Activated CD4-positive, alpha-beta memory T cell treated with anti-CD3 and anti-CD28 coated beads for 36 hours (primary cell): ENCODE measurements at places on chromosomes 3 and 15. TPM values are rescaled to one million over a fixed set of nuclear protein-coding genes. Genes with fewer than 3 reads are reported as not detected.
A peak's percentile ranks its signal among the peaks of the same experiment; 100 is the strongest.

The GABRR3 gene
- not detected for total RNA-seq

The TTLL13 gene
- total RNA-seq = 0.55 TPM

The ZIC1 gene
- total RNA-seq = not detected

The MORC1 gene
- total RNA-seq = not detected

The CHAC1 gene
- total RNA-seq = 21.6 TPM

The PLSCR5 gene
- not detected for total RNA-seq

The CACNA1D gene
- 0.53 TPM for total RNA-seq

The TRH gene
- not detected for total RNA-seq

The LCTL gene
- total RNA-seq = not detected

GRCh38 chr3:70056081-70056480 is 56.5 kb downstream of the SAMMSON start:
- no peaks in the 10 kb centered on the region for H3K36me3 ChIP-seq
- H3K4me3 ChIP-seq = no peak overlapping the region
- peaks cover 6% of the 10 kb centered on the region for H3K27me3 ChIP-seq
- H3K27ac ChIP-seq = no peak overlapping the region
- no peak for DNase-seq
- H3K4me1 ChIP-seq = no peaks in the 10 kb centered on the region

GRCh38 chr15:48309740-48310139 is 21.5 kb upstream of the DUT start:
- no peak overlapping the region for H3K4me3 ChIP-seq
- H3K36me3 ChIP-seq = no peaks in the 10 kb centered on the region
- no peak overlapping the region for H3K27ac ChIP-seq
- no peaks in the 10 kb centered on the region for H3K4me1 ChIP-seq
- DNase-seq = no peak

GRCh38 chr15:40877694-40878093 is 3.7 kb upstream of the RHOV start:
- H3K27ac ChIP-seq = no peak overlapping the region
- peaks cover 5% of the 10 kb centered on the region for H3K27me3 ChIP-seq
- H3K36me3 ChIP-seq = no peaks in the 10 kb centered on the region
- no peak for DNase-seq

- no peak overlapping the region for H3K27ac ChIP-seq
- H3K27me3 ChIP-seq = no peaks in the 10 kb centered on the region
- H3K4me3 ChIP-seq = no peak overlapping the region
- DNase-seq = no peak
- no peaks in the 10 kb centered on the region for H3K36me3 ChIP-seq
Measured at GRCh38 chr3:191345334-191345733, 15.0 kb upstream of the UTS2B start.

DNA sequence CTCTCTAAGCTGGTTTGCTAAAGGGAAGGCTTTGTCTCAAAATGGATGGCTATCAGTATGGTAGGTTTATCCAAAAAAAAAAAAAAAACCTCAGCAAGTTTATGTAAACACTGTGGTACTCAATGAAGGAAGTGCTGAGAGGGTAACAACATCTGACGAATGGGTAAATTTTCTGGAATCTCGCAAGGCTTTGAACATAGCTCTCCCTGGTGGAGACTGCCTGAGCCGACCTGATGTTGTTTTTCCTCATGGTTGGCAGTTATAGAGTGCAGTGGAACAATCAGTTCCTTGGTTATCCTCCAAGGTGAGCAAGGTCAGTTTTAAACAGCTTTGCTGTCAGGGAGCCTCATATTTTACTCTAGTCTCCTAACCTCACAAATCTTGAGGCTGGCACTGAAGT is 94.6 kb downstream of the ZPLD1 start:
- no peak overlapping the region for H3K27ac ChIP-seq
- H3K4me1 ChIP-seq = peaks cover 3% of the 10 kb centered on the region
- DNase-seq = no peak
- no peaks in the 10 kb centered on the region for H3K36me3 ChIP-seq
- H3K4me3 ChIP-seq = no peak overlapping the region
- peaks cover 2% of the 10 kb centered on the region for H3K27me3 ChIP-seq

- H3K27me3 ChIP-seq = no peaks in the 10 kb centered on the region
- no peak for DNase-seq
- H3K4me1 ChIP-seq = no peaks in the 10 kb centered on the region
Measured at GRCh38 chr3:28989646-28990089, 291.2 kb upstream of the RBMS3 start.

GRCh38 chr3:35664460-35664919 is 25.2 kb downstream of the ARPP21 start:
- H3K4me3 ChIP-seq = no peak overlapping the region
- H3K27me3 ChIP-seq = no peaks in the 10 kb centered on the region
- DNase-seq = no peak
- no peaks in the 10 kb centered on the region for H3K36me3 ChIP-seq
- H3K4me1 ChIP-seq = no peaks in the 10 kb centered on the region
- H3K27ac ChIP-seq = no peak overlapping the region

- peaks cover 17% of the 10 kb centered on the region for H3K36me3 ChIP-seq
- peak overlapping the region; percentile 87 for H3K27ac ChIP-seq
- no peak for DNase-seq
- H3K27me3 ChIP-seq = no peaks in the 10 kb centered on the region
Measured at GRCh38 chr3:71300951-71301393, 282.6 kb downstream of the FOXP1 start.

DNA sequence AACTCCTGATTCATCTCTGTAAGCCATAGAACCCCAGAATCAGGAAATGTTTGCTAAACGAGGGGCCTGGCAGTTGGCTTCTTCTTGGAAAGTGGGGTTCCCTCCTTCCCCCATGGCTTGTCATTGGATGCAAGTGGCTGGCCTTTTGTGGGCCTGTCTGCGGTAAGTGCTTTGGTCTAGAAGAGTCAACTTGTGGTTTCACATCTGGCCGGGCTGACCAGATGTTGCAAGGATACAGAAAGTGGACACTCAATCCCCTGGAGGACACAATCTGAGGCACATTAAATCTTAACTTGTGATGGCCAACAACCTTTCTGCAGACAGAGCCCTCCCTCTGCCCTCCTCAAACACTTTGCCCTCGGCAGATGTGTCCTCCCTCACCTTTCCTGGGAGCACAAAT is 1.1 kb downstream of the FAH start:
- H3K27ac ChIP-seq = peak overlapping the region; percentile 81
- H3K27me3 ChIP-seq = no peaks in the 10 kb centered on the region
- H3K4me1 ChIP-seq = peaks cover 23% of the 10 kb centered on the region
- peak overlapping the region; percentile 82 for H3K4me3 ChIP-seq

DNA sequence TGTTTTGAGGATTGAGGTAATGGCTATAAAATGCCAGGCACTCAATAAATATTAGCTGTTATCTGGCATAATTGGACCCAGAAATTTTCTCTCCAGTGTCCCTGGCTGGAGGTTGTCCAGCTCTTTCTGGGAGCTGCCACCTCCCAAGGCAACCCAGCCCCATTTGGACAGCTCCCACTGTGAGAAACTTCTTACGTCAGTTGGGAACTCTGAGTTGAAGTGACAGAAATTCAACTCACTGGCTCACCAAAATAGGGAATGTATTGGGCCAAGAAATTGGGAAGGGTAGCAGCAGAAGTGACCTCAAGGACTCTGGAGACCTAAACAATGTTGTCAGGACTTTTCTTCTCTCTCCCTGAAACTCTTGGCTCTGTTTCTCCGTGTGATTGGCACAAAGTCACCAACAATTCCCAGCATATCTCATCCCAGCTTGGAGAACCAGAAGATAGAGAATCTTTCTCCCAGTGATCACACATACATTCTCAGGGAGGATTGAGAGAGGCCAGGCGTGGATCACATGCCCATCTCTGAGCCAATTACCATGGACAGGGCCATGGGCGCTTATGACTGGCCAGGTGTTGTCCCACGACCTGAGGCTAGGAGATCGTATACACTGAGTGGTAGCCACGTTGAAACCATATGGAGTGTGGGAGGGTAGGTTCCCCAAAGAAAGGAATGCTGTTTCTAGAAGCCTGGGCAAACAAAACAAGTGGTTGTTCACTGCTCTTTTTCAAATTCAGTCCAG is 22.5 kb upstream of the HCN4 start:
- no peaks in the 10 kb centered on the region for H3K36me3 ChIP-seq
- DNase-seq = no peak
- H3K4me1 ChIP-seq = no peaks in the 10 kb centered on the region
- no peak overlapping the region for H3K4me3 ChIP-seq

GRCh38 chr3:2783261-2783660 is 326.9 kb downstream of the IL5RA start:
- no peak for DNase-seq
- H3K36me3 ChIP-seq = no peaks in the 10 kb centered on the region
- no peak overlapping the region for H3K4me3 ChIP-seq
- no peaks in the 10 kb centered on the region for H3K4me1 ChIP-seq
- no peak overlapping the region for H3K27ac ChIP-seq

DNA sequence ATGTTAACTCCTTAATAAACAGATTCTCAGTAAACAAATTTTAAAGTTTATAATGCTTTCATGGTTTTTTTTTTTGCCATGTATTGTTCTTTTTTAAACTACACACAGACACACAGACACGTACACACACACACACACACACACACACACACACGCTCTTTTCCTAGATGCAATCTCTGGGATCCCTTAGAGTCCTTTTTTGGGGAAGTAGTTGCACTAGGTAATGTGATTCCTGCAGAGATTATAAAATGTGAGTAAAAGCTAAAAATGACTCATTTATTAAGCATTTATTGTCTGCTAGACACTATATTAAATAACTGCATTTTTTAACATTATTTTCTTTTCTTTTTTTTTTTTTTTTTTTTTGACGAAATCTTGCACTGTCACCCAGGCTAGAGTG is 19.9 kb downstream of the NDUFB5 start:
- H3K27me3 ChIP-seq = no peaks in the 10 kb centered on the region
- no peak overlapping the region for H3K27ac ChIP-seq
- H3K36me3 ChIP-seq = peaks cover 37% of the 10 kb centered on the region
- no peak overlapping the region for H3K4me3 ChIP-seq
- no peaks in the 10 kb centered on the region for H3K4me1 ChIP-seq

GRCh38 chr3:93904568-93904967 is 69.1 kb downstream of the PROS1 start:
- H3K27me3 ChIP-seq = no peaks in the 10 kb centered on the region
- H3K4me1 ChIP-seq = no peaks in the 10 kb centered on the region
- H3K27ac ChIP-seq = no peak overlapping the region
- DNase-seq = no peak

DNA sequence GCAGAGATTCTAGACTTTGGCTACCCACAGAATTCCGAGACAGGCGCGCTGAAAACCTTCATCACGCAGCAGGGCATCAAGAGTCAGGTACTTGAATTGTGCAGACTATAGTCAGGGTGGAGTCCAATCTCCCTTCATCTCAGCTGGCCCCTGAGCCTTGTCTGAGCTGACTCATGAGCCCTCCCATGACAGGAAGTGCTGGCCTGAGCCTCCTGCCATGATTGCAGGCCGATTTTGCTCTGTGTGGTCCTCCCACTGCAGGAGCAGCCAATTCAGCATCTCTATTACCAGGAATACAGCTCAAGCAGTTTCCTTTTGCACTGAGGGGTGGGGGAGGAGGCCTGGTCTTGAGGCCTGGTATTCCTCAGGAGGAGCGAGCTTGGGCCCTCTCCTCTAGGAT is 5.5 kb downstream of the AP2M1 start:
- no peak overlapping the region for H3K27ac ChIP-seq
- peaks cover 26% of the 10 kb centered on the region for H3K4me1 ChIP-seq
- no peaks in the 10 kb centered on the region for H3K27me3 ChIP-seq
- H3K4me3 ChIP-seq = no peak overlapping the region
- DNase-seq = no peak

- no peak overlapping the region for H3K27ac ChIP-seq
- H3K4me3 ChIP-seq = no peak overlapping the region
- no peaks in the 10 kb centered on the region for H3K36me3 ChIP-seq
- H3K27me3 ChIP-seq = peaks cover 9% of the 10 kb centered on the region
Measured at GRCh38 chr3:42884324-42884723, 8.6 kb upstream of the CYP8B1 start.

GRCh38 chr3:24185738-24186384 is 240.8 kb downstream of the NR1D2 start:
- no peak overlapping the region for H3K4me3 ChIP-seq
- H3K36me3 ChIP-seq = no peaks in the 10 kb centered on the region
- peak; percentile 30 for DNase-seq
- H3K4me1 ChIP-seq = no peaks in the 10 kb centered on the region

GRCh38 chr3:11271986-11272904 is at the start of gene ATG7:
Gene ATG7 (plus strand): TSS chr3:11272397. CDS start chr3:11298696, 26,299 bp downstream.
- DNase-seq = peak; percentile 97
- peaks cover 30% of the 10 kb centered on the region for H3K36me3 ChIP-seq
- H3K27me3 ChIP-seq = no peaks in the 10 kb centered on the region
- peak within 1 kb of the TSS; percentile 85 for H3K27ac ChIP-seq
- peaks cover 46% of the 10 kb centered on the region for H3K4me1 ChIP-seq
- H3K4me3 ChIP-seq = peak within 1 kb of the TSS; percentile 85

DNA sequence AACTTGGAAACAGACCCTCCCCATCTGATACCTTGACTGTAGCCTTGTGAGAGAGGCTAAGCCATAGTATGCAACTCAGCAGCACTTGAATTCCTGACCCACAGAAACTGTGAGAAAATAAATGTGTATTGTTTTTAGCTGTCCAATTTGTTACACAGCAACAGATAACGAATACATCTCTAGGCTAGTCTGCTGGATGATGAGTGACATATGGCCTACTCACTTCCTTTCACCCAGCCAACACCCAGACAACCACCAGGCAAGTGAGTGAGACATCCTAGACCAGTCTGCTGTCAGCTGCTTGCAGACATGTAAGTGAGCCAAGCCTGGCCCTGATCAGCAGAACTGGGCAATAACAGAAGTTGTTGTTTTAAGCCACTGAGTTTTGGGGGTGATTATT is 19.2 kb upstream of the SMAD6 start:
- H3K27ac ChIP-seq = no peak overlapping the region
- H3K4me1 ChIP-seq = no peaks in the 10 kb centered on the region
- DNase-seq = no peak
- no peaks in the 10 kb centered on the region for H3K27me3 ChIP-seq
- H3K4me3 ChIP-seq = no peak overlapping the region

DNA sequence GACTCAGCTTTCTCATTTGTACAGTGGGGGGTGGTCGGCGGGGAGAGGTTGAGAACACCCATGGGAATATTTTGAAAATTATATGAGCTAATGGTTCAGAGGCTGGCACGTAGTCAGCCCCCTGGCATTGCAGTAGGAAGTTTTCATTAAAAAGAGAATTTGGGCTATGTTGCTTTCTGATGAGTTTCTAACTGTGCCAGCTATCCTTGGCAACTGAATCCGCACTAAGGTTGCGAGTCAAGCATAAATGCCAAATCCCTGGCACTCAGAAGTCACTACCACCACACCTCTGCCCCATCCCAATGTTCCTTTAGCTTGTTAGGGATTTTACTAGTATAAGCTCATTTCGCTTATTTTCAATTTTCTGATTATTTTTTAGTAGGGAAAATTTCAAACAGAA is 91.6 kb downstream of the DNASE1L3 start:
- H3K36me3 ChIP-seq = peaks cover 17% of the 10 kb centered on the region
- no peak overlapping the region for H3K4me3 ChIP-seq
- DNase-seq = no peak

DNA sequence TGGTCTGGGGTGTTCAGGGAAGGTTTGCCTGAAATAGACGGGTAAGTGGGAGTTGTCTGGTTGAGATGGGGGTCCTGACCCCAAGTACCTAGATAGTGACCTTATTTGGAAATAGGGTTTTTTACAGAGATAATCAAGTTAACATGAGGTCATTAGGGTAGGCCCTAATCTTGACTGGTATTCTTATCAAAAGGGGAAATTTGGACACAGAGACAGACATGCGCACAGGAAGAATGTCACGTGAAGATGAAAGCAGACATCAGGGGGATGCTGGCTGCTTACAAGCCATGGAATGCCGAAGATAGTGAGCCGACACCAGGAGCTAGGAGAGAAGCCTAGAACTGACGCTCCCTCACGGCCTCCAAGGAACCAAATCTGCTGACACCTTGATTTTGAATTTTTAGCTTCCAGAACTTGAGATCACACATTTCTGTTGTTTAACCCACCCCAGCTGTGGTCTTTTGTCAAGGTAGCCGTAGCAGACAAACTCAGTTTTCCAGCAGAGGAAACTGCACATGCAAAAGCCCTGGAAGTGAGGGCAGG is 17.1 kb downstream of the BHLHE40 start:
- H3K4me1 ChIP-seq = peaks cover 25% of the 10 kb centered on the region
- H3K27me3 ChIP-seq = no peaks in the 10 kb centered on the region
- no peak overlapping the region for H3K4me3 ChIP-seq
- DNase-seq = peak; percentile 1
